ENCODE measurements at places on chromosomes 7 and 10.

- no peak for DNase-seq
Measured at GRCh38 chr10:118449521-118449920, 107.4 kb upstream of the FAM204A start.

DNA sequence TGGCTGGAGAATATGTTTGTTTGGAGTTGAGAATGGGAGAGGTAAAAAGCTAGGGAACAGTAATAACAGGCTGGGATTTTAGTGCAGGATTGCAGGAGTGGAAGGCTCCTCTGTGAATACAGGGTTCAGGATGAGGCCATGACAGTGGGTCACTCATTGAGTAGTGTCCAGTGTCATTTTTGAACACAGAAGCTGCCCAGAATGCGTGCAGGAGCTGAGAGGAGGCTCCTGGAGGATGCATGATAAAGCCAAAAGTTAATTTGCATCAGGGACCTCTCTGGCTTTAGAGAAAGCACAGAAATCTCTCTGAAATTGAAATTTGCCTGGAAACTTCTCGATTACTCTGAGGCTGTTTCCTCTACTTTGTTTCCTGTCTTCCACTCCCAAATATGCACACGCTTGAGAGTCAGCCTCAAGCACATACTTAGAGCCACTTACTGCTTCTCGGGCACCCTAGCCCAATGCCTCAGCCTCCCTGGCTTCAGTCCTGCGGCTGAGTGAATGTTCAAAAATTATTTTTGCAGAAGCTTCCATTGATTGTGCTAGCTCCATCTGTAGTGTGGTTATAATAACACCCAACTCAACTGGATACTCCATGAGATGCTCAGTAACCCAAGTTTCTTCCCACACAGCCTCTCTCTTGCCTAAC, 1.8 kb upstream of the GALNT17 start:
- no peak for DNase-seq

DNA sequence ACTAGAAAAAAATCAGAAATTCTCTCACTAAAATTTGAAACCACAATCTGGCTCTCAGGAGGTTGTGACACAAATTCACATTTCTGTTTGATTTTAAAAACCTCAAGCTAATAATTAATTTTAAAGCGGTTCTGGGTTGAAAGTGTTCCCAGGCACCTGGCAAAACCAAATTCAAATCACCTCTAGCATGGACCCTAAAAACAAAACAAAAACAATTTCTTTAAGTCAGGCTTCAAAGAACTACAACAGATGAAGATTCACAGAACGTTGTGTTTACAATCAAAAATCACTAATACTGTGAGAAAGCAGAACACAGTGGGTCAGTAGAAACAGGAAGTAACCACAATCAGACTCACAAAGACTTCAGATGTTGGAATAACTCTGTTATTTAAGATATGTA, 7.2 kb upstream of the RELN start:
- no peak for DNase-seq

DNA sequence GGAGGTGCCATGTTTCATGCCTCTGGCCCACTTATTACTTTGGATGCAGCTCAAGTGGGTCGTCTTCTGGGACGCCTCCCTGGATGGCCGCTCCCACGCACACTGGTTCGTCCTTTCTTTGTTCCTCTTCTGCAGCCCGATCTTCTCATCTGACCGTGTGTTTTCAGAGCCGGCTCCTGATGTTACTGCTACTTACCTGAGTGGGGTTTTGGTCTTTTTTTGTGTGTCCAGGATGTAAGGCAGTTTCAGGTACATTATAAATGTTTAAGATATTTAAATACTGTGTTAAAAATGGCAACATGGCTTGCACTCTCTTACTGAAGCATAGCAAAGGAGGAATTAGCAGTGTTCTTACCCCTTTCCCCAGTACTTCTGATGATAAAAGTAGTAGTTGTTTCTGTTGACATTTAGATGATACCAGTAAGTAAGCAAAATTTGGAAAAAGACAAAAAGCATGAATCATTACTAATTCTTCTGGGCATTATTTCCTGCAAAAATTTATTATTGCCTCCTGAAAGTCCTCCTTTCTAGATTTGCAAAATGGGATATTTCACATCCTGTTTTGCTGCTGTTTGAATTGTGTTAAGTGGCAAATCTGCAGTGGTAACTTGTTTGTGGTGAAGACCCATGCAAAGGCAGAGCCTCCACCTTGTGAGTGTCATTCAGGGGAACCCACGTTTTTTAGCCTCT, 59.4 kb downstream of the SHH start:
- no peak for DNase-seq

- DNase-seq = no peak
Measured at GRCh38 chr7:18426564-18427226, 68.9 kb upstream of the HDAC9 start.

GRCh38 chr10:95552679-95553342, 8.4 kb downstream of the SORBS1 start:
- DNase-seq = peak; percentile 40

Measured in urothelium cell line (cell line).